ENCODE measurements at places on chromosomes 1 and 21.

- no peak for DNase-seq
Observed at GRCh38 chr1:165849353-165850133, 22.1 kb downstream of the UCK2 start.

GRCh38 chr1:71979882-71980281 lies 302.5 kb downstream of the NEGR1 start:
- DNase-seq, result no peak

- DNase-seq, result no peak
Observed at GRCh38 chr1:54857746-54858561, 29.0 kb downstream of the DHCR24 start.

DNA sequence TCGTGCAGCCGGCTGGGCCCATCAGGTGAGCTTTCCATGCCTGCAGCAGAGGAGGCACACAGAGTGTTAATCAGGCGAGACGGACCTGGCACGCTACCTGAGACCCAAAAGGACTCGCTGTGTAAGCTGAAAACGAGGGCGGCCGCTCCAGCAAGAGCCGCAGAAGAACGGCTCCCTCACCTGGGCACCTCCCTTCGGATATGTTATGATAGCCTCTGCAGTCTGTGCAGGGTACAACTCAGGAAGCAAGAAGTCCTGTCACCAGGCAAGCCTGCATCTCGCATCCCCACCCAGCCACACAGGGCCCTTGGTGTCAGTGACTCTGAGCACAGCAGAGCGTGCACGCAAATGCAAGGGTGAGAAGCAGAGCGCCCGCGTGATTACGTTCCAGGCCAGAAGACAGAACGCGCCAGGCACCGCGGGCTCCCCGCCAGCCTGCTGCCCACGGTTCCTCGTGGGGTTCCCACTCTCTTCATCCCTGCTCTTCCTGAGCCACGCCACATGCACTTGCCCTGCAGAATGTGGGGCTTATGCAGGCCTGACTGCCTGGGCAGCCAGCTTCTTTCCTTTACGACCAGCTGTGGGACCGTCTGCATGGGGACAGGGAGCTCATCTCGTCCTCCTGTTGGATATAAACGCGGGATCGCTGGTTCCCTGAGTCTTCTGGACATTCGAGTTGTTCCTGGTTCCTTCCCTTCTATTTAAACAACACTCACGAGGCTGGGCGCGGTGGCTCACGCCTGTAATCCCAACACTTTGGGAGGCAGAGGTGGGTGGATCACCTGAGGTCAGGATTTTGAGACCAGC lies 20.2 kb upstream of the LRRC47 start:
- DNase-seq, result no peak

- DNase-seq, result peak; percentile 91
Observed at GRCh38 chr1:226083302-226084101, 21.0 kb downstream of the H3-3A start.

DNA sequence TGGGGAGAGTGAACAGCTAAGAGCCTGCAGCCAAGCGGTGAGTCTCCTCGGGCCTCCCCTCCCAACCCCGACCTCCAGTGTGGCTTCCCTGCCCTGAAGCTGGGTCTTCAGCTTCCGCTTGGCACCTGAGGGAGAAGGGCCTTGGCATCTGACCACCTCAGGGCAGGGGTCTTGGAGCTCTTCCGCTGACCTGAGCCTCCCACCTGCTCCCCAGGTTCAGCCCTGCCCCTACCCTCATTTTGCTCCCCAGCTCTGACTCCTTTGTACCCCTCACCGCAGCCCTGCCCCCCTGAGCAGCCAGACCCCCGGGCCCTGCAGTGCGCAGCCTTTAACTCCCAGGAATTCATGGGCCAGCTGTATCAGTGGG lies 4.9 kb downstream of the ADAMTSL4 start:
- no peak for DNase-seq

DNA sequence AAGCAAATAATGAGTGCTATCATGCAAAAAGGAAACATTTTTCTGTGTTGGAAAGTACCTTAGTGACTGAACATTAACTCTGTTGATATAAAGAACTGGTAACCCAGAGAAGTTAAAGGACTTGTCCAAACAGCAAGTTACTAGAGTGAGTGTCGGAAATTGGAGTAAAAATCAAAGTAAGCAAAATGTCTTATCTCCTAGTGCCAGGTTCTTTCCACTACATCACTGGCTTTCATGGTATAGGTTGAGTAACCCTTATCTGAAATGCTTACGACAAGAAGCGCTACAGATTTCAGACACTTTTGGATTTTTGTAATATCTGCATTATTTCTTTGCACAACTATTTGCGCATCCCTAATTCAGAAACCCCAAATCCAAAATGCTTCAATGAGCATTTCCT lies 16.4 kb upstream of the RABIF start:
- no peak for DNase-seq

DNA sequence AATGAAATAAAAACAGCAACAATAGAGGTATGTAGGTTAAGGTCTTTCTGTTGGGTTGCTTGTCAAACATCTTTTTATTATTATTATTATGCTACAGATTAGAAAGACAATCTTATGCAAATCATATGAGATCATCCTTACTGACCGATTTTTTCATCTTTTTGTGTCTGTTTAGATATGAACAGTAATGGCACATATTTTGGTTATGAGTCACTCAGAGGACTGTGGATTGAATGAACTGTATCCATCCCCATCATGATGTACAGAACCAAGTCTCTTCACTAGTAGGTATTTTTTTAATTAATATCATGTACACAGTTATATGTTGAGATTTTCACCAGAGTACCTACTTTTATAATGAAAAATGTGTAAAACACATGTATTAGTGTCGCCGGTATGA lies 159.1 kb downstream of the CHRM3 start:
- no peak for DNase-seq

DNA sequence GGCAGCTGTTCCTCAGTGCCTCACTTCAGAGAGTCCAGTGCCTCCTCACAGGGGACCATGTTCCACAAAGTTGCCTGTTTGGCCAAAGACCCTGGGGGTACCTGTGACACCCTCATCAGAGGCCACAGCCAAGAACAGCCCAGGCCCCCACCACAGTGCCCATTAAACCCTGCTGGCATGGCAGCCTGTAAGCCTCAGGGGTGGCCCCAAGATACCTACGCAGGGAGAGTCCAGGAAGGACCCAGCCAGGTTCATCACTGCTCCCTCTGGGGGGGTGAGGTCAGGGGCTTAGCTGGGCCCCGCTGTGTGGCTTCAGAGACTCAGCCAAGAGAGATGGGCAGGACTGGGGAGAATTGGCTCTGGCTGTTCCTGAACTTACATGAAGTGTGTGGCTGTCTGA lies 19.1 kb upstream of the PRDM16 start:
- no peak for DNase-seq

- DNase-seq, result no peak
Observed at GRCh38 chr1:185425163-185425562, 108.1 kb upstream of the IVNS1ABP start.

- peak; percentile 10 for DNase-seq
Observed at GRCh38 chr1:179141592-179142251, 59.9 kb downstream of the TOR3A start.

- DNase-seq, result no peak
Observed at GRCh38 chr1:116762281-116762680, 8.1 kb downstream of the CD2 start.

GRCh38 chr1:233613252-233614172 lies at the start of gene KCNK1:
KCNK1 (plus strand) TSS chr1:233614106; CDS start chr1:233614172, 66 bp downstream.
- DNase-seq, result no peak

DNA sequence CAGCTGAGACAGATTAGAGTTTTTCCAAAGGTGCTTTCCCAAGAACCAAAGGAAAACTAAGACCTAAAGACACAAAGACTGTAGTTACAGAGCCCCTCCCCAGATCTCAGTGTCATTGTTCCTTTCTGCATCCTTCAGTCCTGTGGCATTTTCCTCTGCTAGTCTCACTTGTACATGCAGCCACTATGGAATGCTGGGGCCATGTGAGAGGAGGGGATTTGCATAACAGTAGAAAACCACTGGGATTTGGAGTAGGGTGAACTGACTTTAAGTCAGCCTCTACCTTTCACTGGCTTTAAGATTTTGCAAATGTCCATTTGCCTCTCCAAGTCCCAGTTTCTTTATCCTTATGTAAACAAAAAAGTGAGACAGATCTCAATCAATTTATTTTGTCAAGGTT lies 119.4 kb upstream of the F3 start:
- DNase-seq, result no peak
